CD8-positive, alpha-beta memory T cell (primary cell): ENCODE measurements at places on chromosomes 2 and 18. TPM values are rescaled to one million over a fixed set of nuclear protein-coding genes. Genes with fewer than 3 reads are reported as not detected.

Gene CPS1
- total RNA-seq, result 2.3 TPM

Gene CROCC2
- not detected for total RNA-seq

Gene TBR1
- total RNA-seq, result not detected

Gene VWC2L
- total RNA-seq, result not detected

Gene POTEC
- not detected for total RNA-seq

Gene ZAP70
- total RNA-seq, result 197 TPM

DNA sequence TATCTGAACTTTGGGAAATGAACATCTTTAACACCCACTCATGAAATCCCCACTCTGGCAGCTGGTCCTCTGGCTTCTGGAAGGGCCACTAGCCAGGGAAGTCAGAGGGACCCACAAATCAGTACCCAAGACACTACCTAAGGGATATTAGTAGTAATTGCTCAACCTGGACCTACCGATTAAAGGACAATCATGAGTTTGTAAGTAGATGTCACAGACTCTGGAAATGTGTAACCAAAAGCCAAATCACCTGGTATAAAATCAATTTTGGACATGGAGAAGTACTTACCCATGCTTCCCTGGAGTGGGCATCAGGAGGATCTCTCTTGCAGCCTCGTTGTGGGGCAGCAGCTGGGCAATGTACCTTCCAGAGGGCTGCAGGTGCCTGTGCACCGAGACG, 389.8 kb downstream of the ALK start:
- DNase-seq, result no peak

GRCh38 chr2:60662781-60663180, 93.3 kb upstream of the PAPOLG start:
- no peak for DNase-seq

- DNase-seq, result no peak
Observed at GRCh38 chr18:9916077-9916639, 2.3 kb downstream of the VAPA start.

DNA sequence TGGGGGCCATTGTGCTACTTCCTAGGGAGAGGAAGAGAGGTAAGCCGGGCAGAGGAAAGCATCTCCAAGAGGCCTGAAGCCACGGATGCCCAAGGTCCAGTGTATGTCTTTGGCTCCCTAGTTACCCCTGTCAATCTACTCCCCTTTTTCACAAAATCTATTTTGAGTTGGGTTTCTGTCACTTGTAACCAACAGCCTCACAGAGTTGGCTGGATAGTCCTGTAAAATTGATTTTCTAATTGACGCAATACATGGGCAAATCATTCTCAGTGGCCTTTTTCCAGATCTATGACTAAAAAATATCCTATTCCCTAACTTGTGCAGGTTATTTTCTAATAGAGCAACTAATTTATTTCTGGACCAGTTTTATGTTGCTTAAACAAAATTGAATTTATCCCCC, 168.4 kb downstream of the IRS1 start:
- no peak for DNase-seq

GRCh38 chr18:8391068-8391467, 218.2 kb upstream of the RAB12 start:
- no peak for DNase-seq

DNA sequence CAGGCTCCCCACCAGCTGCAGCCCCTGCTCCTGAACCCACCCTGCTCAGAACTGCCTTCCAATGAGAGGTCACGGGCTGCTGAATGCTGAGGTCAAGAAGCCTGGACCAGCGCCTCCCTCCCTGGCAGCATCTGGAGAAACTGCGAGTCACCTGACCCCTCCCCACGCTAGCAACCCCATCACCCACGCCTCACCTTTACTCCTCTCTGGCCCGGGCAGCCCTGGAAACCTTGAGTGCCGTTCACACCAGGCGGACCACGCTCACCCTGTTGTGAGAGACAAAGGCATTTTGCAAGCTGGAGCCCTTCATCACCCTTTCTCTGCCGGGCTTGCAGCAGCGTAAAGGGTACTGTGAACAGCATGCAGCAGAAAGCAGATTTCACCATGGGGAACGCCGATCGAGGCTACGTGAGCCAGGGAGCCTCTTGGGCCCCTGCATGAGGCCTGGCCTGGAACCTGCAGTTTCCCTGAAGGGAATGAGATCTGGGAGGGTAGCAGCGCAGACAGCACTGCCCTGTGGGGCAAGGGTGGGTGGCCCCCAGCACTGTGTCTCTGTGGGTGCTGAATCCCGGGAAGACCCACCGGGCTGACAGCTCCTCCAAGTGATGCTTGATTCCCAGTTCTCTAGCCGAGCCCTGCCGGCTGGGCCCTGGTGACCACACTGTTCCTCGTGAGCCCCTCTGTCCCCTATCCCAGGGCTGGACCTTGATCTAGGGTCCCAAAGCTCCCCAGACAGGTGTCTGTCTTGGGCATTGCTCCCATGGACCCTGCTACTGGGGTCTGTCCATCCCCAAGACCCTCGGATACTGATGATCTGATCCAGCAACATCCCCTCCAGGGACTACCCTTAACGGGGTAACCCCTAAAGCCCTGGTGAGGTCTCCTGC, 53.8 kb downstream of the COL6A3 start:
- no peak for DNase-seq

- no peak for DNase-seq
Observed at GRCh38 chr18:13219593-13220159, 1.1 kb downstream of the LDLRAD4 start.

GRCh38 chr18:6994771-6995430, 122.7 kb downstream of the LAMA1 start:
- DNase-seq, result no peak

GRCh38 chr2:182897137-182897536, 30.7 kb upstream of the FRZB start:
- no peak for DNase-seq

DNA sequence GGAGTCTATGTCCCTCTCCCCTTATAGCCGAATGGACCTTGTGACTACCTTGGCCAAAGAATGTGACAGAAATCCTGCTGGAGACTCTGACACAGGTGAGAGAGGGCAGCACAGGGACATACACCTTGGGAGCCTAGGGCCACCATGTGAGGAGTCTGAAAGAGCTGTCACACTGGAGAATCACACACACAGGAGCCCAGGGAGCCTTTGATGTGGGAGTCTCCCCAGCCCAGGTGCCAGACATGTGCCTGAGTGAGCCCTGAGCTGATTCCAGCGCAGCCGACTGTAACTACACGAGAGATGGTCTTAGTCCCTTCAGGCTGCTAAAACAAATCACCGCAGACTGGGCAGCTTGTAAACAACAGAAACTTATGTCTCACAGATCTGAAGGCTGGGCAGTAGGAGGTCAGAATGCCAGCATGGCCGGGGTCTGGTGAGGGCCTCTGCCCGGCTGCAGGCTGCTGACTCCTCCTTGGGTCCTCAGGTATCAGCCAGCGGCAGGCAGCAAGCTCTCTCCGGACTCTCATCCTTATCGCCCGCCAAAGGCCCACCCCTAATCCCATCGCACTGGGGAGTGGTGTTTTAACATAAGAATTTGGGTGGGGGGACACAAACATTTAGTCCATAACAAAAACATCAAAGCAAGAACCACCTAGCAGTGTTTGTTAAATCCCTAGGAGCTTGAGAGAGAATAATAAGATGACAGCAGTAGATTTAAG, 63.8 kb upstream of the GPR45 start:
- no peak for DNase-seq
